ENCODE measurements at places on chromosomes 5 and 9.

- DNase-seq, result no peak
Measured at GRCh38 chr9:133948131-133948530, 44.0 kb downstream of the VAV2 start.

GRCh38 chr9:115069771-115070170 is 48.2 kb downstream of the TNC start:
- no peak for DNase-seq

DNA sequence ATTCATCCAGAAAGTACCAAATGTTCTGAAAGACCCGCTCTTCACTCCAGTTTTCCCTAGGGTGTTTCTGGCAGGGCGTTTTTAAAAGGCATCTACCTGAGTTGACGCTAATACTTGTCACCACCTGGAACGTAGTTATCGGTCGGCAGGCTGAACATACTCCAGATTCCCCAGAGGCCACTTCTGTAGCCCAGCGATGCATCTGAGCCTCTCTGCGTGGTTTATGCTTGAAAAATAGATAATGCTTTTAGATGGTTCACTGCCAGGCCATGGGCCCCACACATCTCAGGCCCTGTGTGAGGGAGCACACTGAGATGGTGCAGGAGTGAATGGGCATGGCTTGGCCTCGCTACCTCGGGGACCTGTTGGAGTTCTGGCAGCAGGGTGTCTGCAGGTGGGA is 33.0 kb upstream of the NCS1 start:
- DNase-seq, result no peak

GRCh38 chr9:26329974-26330373 is 562.6 kb downstream of the CAAP1 start:
- no peak for DNase-seq

- no peak for DNase-seq
Measured at GRCh38 chr5:156675395-156675794, 174.7 kb upstream of the PPP1R2B start.

DNA sequence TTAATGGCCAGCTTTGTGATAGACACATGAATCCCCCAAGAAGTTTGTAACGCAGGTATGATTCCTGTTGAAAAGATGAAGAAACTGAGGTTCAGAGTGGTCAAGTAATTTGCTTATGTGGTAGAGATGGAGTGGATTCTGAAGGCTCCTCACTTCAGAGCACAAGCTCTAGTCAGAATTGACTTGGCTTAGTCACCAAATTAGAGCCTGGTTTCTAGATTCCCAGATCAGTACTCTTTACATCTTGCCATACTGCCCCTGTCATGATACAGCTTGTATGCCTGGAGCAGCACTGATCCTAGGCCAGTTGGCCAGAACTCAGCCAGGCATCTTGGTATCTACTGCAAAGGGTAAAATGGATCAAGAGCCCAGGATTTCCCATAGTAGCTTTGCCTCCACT is 284.4 kb upstream of the RFX3 start:
- no peak for DNase-seq

- DNase-seq, result no peak
Measured at GRCh38 chr9:20396509-20396908, 225.8 kb downstream of the MLLT3 start.

DNA sequence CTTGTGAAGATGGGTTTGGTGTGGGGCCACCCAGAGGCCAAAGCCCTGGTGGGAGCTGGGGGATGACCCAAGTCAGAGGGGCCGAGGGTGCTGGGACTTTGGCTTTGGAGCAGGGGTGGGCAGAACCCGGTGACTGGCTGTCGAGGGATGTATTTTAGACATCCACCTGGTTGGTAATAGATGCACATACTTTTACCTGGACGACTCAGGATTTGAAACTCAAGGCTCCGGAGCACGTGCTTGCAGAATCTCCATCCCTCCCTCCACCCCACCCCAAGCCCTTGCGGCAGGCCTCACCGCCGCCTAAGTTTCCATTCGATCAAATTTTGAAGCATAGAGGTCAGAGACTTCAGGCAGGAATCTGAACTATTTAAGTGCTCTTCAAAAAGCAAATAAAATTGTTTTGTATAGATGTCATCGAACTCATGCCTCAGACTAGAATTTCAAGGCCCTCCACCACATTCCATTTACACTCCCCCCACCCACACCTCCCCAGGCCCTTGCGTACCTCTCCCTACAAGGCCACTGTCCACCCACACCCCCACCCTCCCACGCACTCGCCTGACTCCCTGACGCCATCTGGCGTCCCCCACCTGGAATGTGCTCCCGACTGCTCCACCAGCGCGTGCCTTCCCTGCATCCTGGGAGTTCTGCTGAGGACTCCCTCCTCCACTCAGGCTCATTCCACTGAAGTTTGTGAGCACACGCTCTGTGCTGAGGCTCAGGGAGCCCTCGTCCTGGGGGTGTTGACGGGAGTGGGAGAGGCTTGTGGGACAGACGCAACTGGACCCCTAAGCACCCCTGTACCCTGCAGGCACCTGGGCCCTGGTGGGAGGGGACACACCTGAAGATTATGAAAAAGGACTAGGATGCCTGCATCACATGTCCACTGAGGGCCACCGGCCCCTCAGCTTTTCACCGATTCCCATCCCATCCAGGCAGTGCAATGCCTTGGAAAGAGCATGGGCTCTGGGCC is 56.4 kb upstream of the RPL26L1 start:
- no peak for DNase-seq

DNA sequence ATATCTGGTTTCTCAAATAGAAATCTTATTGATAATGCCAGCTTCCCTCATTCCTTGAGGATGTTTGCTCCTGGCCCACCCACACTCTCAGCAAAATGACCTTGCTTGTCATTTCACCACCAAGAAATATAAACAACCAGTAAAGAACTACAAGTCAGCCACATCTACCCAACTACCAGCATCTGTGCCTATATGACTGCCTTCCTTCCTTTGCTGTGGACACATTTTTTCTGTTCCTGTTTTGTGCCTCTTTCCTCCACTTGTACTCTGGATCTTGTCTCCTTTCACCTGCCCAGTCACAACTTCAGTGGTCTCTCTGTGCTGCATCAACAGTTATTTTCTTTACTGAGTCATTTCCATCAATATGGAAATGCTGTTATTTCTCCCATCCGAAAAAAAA is 20.3 kb downstream of the KIF2A start:
- no peak for DNase-seq

- DNase-seq, result no peak
Measured at GRCh38 chr5:58048954-58049353, 410.9 kb downstream of the PLK2 start.

DNA sequence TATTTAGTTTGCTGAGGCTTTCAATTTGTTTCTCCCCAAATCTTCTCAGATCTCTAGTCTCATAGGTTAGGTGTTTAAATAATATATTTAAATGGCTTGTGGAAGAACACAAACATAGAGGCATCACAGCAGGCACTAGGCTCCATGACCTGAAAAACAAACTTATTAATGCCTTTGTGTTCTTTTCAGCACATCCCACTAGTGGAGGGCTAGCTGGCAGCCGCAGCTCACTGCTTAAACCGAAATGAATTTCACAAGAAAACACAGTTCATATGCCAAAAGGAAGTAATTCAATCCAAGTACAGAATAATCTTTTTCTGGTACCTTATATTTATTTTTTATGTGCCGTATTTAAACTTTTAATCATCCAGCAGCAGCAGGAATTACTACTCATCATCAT is 382.5 kb downstream of the PLK2 start:
- DNase-seq, result no peak

DNA sequence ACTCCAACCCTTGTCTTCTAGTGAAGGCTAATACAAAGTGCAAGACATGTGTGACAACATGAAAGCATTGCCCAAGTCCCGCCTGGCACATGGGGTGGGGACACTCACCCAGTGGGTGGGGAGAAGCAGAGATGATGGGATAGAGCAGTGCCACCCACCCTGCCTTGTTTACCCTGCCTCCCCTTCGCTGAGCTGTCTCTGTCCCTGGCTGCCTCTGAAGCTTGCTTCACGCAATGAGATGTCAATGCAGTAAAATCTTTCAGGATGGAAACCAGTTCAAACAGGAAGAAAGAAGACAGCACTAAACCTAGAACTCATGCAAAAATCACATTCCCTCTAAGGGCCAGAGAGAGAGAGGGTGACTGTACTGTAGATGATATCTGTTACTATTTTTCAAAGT is 148.0 kb downstream of the INSYN2B start:
- no peak for DNase-seq

GRCh38 chr5:142521706-142522105 is 164.2 kb downstream of the FGF1 start:
- no peak for DNase-seq

DNA sequence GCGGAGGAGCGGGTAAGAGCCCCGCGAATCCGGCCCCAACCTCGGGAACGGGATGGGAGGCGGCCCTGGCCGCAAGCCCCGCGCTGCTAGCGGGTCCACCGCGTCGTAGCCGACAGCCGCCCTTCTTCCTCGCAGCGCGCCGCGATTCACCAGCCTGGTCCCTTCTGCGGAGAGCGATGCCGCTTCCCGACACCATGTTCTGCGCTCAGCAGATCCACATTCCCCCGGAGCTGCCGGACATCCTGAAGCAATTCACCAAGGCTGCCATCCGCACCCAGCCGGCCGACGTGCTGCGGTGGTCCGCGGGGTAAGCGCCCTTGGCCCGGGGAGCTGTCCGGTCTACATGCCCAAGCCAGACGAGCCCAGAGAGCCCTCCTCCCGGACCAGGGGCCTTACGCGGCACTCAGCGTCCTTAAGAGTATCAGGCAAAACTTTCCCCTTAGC is 335 bp downstream of the ROPN1L start:
- no peak for DNase-seq

DNA sequence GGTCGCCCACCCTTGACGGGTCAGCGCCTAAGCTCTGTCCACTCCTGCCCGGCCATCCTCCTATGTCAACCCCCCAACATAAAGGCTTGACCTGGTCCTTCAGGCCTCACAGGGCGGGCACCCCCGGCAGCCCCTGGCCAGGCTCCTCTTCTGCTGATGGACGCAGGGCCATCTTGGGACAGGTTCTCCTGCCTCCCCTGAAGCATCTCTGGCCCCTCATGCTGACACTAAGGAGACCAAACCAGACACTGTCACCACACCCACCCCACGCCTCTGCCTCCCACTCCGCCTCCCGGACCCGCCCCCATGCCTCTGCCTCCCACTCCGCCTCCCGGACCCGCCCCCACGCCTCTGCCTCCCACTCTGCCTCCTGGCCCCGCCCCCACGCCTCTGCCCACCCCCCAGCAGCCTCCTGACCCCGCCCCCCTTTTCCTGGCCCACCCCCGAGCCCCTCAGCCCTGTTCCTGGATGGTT is 6.8 kb downstream of the OBP2A start:
- DNase-seq, result no peak

GRCh38 chr5:143679777-143680176 is 132.2 kb upstream of the HMHB1 start:
- no peak for DNase-seq

DNA sequence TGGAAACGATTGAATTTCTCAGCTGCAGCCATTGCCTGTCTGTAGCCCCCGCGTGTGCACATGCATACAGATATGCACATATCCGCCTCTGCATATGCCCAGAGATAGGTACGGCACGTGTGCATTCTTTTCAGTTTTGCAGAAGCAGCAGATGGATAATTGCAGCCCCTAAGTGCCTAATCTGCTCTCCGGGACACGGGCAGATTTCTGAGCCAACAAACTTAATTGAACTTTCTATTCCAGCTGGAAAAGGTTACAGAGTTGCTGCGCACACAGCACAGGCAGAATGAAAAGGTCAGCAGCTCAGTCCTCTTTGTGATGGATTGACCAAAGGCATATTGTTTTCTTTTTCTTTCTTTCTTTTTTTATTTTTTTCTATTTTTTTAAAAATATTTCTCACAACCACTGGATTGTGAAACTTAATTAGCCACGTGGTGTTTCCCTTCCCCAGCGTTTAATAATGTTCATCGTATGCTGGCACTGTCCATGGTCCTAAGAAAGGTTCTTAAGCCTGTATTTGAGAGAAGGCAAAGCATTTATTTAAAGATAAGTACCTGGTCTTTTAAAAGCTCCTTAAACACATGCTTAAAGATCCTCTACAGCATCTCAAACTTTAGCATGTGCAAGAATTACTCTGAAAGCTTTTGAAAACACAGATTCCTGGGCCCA is 270.2 kb upstream of the BRINP1 start:
- DNase-seq, result no peak

DNA sequence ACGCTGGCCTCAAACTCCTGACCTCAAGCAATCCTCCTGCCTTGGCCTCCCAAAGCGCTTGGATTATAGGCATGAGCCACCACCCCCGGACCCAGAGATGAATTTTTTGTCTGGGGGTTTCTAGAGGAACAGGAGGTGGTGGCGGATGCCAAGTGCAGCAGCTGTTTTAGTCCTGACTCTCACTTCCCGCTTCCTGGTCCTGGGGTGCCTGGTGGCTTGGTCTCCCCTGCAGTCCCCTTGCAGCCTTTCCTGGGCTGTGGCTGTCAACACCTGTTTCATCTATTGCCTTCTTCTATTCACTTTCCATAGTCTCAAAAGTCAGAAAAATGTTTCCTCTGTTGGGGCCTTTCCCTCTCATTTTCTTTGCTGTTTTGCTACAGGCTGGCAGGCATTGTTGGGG is 6.5 kb upstream of the NHP2 start:
- DNase-seq, result no peak

GRCh38 chr5:154761046-154761736 is 6.0 kb downstream of the LARP1 start:
- no peak for DNase-seq

DNA sequence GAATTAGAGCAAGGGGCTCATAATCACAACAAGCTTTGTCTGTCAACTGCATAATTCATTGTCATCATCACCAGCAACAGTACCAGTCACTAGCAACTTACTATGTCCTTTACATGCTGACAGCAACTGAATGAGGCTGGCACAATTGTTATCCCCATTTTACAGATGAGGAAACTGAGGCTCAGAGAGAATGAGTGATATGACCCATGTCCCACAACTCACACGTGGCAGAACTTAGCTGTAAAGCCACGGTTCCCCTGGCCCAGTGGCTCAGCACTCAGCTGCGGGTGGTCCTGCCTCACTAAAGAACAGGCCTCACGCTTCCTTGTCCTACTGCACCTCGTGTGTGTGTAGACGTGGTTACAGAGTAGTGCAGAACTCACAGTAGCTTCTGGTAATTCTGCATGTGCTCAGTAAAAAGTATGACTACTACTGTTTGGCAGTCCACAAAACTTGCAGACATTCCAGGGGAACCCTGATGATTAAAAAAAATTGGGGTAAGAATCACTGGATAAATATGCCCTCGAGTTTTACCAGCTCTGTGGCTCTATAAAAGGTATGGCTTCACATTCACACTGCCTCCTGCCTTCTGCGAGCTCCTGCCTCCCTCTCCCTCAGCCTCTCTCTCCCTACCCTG is 30.2 kb downstream of the AFAP1L1 start:
- no peak for DNase-seq
